ENCODE measurements at places on chromosomes 11 and 22. TPM values are rescaled to one million over a fixed set of nuclear protein-coding genes. Genes with fewer than 3 reads are reported as not detected.

DNA sequence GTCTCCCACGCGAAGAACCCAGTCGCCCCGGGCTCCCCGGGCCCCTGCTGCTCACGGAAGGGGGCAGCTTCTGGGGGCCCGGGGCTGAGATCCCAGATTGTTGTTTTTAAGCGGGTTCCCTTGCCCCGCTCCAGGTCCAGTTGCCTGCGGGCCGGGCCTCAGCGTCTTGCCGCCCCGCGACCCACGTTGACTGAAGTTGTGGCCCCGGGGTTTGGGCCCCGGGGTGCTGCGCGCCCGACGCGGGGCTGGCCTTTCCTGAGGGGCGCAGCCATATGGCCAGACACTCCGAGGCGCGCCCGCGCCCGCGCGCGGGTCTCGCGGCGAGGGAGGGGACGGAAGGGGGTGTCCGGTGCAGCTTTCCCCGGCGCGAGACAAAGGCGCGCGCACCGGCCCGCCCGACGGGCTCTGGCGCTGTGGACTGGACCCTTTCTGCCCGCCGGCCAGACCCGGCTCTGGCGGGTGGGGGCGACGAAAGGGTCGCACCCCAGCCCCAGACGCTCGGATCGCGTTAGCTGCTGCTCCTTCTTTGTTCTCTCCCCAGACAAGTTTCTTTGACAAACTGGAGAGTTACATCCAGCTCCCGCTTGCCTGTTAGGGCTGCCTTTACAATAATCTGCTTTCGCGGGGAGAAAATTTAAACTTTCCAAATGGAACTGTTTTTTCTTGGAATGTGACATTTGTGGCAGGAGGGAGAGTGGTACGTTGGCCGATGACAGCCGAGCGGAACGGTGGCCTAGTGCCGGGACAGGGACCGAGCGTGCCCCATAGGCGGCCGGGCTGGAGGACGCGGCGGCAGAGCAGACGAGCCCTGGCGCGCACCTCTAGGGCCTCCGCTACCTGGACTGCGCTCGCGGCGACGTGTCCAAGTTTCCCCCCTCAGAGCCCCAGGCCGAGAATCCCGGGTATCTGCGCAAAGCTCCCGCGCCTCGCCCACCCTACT is 716 bp downstream of the AMOTL1 start:
- peak; percentile 70 for DNase-seq

DNA sequence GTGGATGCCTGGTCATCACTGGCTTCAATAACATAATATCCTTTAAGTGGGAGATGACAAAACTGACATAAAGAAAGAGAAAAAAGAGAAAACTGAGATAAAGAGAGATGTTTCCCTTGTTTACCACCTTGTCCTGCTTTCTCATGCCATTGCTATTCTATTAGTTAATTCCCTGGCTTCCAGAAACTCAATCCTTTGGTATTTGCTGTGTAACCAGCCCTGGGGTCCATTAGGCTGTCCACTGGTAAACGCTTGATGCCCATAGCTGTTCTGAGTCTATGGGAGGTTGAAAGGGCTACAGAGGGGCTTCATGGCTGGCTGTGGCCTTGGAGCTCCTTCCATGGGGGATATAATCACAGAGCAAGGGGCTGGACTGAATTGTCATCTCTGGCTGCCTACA is 243.4 kb upstream of the PLET1 start:
- no peak for DNase-seq

- no peak for DNase-seq
Measured at GRCh38 chr11:30423886-30424285, 101.0 kb downstream of the ARL14EP start.

GRCh38 chr11:117292616-117293015 is 1.5 kb downstream of the BACE1-AS start:
- DNase-seq, result no peak

DNA sequence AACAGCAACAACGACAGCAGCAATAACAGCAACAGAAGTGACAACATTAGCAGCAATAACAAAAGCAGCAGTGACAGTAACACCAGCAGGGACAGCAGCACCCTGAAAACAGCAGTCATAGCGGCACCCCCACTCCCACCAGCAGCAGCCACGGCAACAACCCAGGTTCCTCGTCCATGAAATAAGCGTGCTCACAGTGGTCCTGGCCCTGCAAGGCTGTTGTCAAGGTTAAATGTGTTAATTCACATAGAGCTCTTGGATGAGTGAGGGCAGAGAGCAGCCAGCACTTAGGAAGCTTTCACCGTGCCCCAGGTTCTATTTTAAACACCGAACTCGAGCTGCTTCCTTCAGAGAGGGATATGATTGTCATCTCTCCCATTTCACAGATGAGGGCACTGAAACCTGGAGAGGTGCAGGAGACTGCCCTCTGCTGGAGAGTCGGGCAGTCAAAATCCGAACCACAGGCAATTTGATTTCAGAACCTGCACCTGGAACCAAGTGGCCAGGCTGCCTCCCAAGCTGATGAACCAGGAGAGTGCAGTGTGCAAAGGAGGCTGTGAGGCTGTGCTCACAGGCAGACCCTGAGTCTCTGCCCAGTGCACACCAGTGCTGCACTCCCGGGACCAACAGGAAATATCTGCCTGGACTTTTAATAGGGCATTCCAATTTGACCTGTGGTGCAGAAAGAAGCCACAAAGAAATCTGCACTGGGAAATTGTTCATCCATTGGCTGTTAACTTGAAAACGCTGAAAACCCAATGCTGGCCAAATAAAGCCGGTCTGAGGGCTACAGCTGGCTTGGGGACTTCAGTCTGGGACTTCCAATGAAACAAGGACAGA is 22.9 kb upstream of the FGF3 start:
- DNase-seq, result no peak

GAS2 gene
- total RNA-seq, result 2.4 TPM

GRCh38 chr11:100630898-100631297 is 56.2 kb upstream of the ARHGAP42 start:
- no peak for DNase-seq

DNA sequence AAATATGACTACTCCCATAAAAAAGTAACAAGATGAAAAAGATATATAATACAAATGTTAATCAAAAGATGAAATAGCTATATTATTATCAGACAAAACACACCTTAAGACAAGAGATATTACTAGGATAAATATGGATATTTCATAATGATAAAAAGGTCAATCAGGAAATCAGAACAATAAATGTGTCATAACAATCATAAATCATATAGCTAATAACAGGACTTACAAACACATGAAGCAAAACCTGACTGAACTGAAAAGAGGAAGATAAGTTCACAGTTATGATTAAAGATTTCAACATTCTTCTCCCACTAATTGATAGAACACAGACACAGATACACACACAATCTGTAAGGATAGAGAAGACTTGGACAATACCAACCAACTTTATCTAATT is 47.2 kb downstream of the EIF3M start:
- DNase-seq, result no peak

DNA sequence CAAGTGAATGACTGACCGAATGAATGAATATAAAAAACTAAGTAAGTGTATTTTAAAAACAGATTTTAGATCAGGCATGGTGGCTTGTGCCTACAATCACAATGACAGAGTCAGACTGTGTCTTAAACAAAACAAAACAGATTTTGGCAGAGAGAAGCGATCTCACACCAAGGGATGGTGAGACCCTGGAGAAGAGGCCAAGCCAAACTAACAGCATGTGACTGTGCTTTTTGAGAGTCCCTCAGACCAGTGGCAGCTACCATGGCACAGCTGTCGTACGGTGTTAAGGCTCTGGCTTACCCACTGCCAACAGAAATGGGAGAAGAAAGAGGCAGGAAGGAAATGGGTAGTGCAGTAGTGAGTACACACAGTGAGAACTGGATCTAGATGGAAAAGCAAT is 60.6 kb downstream of the SGSM3 start:
- no peak for DNase-seq

DNA sequence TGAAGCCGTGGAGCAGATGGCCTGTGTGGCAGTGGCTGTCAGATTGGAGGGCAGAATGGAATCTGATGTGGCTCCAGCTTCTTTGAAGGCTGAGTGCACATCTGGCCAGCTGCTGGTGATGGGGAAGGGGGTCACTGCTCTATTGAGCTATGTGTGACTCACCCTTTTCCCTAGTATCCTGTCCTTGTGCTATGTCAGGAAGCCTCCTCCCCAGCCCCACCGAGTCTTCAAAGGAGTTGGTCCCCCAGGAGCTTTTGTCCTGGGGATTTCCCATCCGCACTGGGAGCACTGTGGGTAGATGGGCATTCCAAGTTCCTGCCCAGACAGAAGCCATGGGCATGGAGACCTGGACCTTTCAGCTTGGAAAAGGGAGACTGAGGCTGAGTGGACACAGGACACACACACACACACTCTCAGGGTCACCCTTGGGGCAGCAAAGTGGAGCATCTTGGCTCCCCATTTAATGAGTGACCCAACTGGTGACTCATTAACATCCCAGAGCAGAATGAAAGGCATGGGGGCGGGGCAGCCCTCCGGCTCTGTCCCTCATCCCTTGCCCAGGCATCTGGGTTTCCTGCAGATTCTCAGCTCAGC is 3.3 kb downstream of the SERPINH1 start:
- no peak for DNase-seq

DNA sequence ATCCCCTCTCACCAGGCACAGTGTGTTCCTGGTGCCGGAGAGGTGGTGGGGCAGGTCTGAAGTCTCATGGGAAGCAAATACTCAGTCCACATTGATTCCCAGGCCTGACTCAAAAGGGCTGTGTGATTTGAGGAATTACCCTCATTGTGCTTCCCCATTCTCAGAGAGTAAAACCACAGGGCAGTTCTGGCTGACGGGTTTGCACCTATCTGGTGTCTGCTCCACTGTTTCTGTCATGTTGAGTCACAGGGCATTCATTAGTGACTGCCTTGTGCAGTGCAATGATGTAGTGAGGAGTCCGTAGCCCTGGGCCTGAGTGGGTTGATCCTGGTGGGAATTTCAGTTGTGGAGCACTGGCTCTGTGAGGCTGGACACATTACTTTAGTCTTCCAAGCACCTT is 85.2 kb upstream of the ARHGAP20 start:
- no peak for DNase-seq

DNA sequence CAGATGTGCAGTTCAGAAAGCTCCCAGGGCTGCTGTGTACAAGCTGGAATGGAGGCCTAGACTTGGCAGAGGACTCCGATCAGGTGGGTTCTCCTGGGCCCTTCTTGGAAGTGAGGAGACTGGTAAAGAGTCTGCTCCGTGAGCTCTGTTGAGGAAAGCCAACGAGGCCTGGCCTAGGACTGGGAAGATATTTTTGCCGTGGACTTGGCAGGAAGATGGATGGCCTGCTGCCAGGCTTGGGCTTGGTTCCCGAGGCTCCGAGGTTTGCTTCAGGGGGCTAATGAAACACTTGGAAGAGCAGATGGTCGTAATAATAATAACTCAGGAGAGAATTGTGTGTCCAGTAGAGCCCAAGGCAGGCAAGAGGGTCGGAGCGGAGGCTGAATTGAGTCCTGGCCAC is 3.9 kb downstream of the GALR3 start:
- no peak for DNase-seq
